ENCODE measurements at places on chromosomes 2 and 18.

DNA sequence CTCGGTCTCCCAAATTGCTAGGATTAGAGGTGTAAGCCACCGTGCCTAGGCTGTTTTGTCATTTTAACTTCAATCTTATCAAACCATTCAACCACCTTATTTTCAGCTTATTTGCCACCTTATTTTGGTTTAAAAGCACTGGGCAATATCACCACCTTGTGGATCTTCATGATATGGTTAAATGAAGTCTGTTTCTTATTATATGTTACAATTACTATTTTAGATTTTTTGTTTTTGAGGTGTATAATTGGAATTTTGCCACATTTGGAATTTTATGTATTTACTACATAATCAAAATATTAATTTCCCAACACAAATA, 43.8 kb upstream of the SCN9A start:
- peak; percentile 25 for DNase-seq

DNA sequence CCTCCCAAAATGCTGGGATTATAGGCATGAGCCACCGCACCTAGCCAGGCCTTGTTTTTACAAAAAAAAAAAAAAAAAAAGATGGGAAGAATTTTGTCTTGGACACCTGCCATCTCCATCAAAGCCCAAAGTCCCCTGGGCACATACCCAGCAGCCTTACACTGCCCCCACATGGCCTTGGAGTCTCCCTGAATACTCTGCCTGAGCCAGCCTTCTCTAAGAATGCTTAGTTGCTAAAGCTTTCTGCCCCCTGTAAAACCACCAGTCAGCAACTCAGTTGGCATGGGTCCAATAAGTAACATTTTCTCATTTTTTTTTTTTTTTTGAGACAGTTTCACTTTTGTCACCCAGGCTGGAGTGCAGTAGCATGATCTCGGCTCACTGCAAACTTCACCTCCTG, 40.6 kb downstream of the SPC25 start:
- DNase-seq: no peak

GRCh38 chr2:164574931-164575330, 46.4 kb downstream of the GRB14 start:
- no peak for DNase-seq

- no peak for DNase-seq
Measured at GRCh38 chr2:166179201-166179600, 51.4 kb upstream of the SCN1A start.
